Left hindlimb (tissue), 1 donor: ENCODE measurements at places on chromosomes 7 and 10.

- no peak for DNase-seq
Observed at GRCh38 chr10:16440396-16441133, 3.8 kb downstream of the PTER start.

- DNase-seq, result no peak
Observed at GRCh38 chr10:132663666-132664365, 122.1 kb downstream of the NKX6-2 start.

DNA sequence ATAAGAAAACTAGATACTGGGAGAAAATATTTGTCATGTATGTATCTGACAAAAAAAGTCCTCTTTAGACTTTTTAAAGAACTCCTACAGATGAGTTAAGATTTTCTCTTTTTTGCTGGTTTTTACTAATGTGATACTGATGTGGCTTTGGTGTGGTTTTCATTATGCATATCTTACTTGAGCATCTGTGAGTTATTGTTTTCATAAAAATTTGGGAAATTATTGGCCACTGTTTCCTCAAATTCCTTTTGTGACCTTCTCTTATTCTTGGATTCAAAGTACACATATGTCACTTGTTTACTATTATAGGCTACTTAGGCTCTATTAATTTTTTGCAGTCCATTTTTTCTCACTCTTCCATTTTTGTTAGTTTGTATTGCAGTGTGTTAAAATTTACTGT lies 89.0 kb downstream of the PPP1R9A start:
- no peak for DNase-seq

DNA sequence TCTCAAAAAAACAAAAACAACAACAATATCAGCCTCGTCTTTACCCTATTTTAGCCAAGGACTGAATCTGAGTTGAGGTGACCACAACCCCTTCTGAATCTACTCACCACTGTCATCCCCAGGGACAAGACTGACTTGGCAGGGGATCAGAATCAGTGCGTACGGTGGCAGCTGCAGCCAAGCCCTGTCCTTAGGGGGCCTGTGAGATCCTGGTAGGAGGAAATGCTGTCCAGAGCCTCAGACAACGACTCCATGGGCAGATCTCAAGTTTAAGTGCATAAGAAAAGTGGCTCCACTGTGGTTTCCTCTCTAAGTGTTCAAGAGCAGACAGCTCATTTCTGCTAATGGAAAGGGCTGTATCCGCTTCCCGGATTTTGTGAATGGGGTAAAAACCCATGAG lies 22.4 kb upstream of the CYTH3 start:
- DNase-seq, result peak; percentile 59

- DNase-seq, result no peak
Observed at GRCh38 chr7:28123752-28124151, 56.8 kb downstream of the JAZF1 start.
